ENCODE measurements at places on chromosomes 1 and 21.

DNA sequence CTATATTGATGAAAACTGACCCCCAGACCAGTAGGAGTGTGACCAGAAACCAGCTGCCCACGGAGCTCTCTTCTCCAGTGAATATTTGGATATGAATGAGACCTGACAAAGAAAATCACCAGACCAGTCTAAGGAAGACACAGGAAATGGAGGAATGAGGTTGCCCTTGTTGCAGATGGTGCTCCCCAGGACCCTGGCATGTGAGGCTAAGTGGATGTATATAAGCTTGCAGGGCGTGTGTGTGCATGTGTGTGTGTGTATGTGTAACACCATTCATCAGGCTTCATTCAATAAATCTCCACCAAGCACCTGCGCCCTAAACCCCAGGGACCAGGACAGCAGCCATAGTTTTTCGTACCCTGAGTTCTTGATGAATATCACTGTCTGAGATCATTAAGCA, 14.4 kb downstream of the PHLDA3 start:
- H3K4me3 ChIP-seq: no peak overlapping the region
- DNase-seq: no peak
- H3K4me1 ChIP-seq: peaks cover 34% of the 10 kb centered on the region

DNA sequence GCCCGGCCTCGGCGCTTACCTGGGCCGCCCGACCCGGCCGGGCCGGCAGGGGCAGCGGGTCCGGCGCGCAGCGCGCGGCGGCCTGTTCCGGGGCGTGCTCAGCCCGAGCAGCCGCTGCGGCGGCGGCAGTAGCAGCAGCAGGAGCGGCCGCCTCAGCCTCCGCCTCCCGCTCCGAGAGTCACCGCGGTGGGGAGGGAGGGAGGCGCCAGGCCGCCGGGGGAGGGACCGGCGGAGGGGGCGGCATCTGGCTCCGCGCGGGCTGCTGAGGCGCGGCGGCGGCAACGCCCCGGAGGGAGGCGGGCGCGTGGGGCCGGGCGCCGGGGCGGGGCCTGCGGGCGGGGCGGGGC, at the start of gene CTNNBIP1:
Gene CTNNBIP1 (minus strand): TSS at position 194 of the 347 bp plus-strand sequence. CDS start 38,205 bp downstream, outside the sequence.
- peak within 1 kb of the TSS; percentile 83 for H3K4me3 ChIP-seq
- peaks cover 9% of the 10 kb centered on the region for H3K4me1 ChIP-seq
- H3K36me3 ChIP-seq: no peaks in the 10 kb centered on the region
- H3K27me3 ChIP-seq: no peaks in the 10 kb centered on the region
- no peak for DNase-seq

GRCh38 chr1:68384872-68385411, 64.8 kb downstream of the RPE65 start:
- peak; percentile 81 for DNase-seq
- H3K4me1 ChIP-seq: no peaks in the 10 kb centered on the region
- H3K36me3 ChIP-seq: no peaks in the 10 kb centered on the region
- peak overlapping the region; percentile 28 for H3K4me3 ChIP-seq
- H3K27me3 ChIP-seq: no peaks in the 10 kb centered on the region
- peak overlapping the region; percentile 63 for H3K27ac ChIP-seq

- H3K27me3 ChIP-seq: peaks cover 72% of the 10 kb centered on the region
- no peaks in the 10 kb centered on the region for H3K36me3 ChIP-seq
- peaks cover 44% of the 10 kb centered on the region for H3K4me1 ChIP-seq
- no peak overlapping the region for H3K4me3 ChIP-seq
- DNase-seq: no peak
These were observed 9.3 kb upstream of the HES5 start for GRCh38 chr1:2539312-2539907.

GRCh38 chr1:36151845-36152203, 2.5 kb upstream of the TRAPPC3 start:
- peak overlapping the region; percentile 38 for H3K27ac ChIP-seq
- no peak overlapping the region for H3K4me3 ChIP-seq
- DNase-seq: no peak

DNA sequence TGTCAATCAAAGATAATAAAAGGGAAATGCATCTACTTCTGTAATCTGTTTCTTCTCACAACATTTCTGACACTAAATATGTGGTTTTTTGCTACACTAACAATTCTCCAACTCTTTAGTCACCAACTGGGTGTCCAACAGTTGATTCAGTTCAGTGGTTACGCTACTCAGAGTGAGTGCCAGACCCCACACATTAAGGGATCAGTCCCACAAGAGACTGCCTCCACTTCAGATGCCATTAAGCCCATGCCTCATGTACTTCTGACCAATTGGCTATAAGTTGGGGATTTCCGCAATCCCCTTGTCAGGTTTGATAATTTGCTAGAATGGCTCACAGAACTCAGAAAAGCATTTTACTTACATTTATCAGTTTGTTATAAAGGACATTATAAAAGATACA, 28.4 kb downstream of the RNF2 start:
- no peaks in the 10 kb centered on the region for H3K27me3 ChIP-seq
- peak overlapping the region; percentile 8 for H3K27ac ChIP-seq
- H3K4me1 ChIP-seq: peaks cover 1% of the 10 kb centered on the region
- H3K36me3 ChIP-seq: no peaks in the 10 kb centered on the region
- peak; percentile 33 for DNase-seq

DNA sequence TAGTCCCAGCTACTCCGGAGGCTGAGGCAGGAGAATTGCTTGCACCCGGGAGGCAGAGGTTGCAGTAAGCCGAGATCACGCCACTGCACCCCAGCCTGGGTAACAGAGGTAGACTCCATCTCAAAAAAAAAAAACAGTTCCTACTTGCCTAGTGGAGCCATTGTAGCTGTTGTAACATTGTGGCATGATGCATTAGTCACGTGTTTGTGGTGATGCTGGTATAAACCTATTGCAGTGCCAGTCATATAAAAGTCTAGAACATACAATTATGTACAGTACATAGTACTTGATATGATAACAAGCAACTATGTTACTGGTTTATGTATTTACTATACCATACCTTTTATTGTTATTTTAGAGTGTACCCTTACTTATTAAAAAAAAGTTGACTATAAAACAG, 16.2 kb downstream of the KYAT3 start:
- H3K36me3 ChIP-seq: peaks cover 17% of the 10 kb centered on the region
- H3K4me1 ChIP-seq: no peaks in the 10 kb centered on the region
- H3K27me3 ChIP-seq: no peaks in the 10 kb centered on the region

GRCh38 chr1:27835501-27835900, 4.9 kb downstream of the PPP1R8 start:
- no peak overlapping the region for H3K4me3 ChIP-seq
- no peak for DNase-seq
- H3K4me1 ChIP-seq: peaks cover 1% of the 10 kb centered on the region
- H3K27ac ChIP-seq: no peak overlapping the region
- peaks cover 58% of the 10 kb centered on the region for H3K36me3 ChIP-seq

DNA sequence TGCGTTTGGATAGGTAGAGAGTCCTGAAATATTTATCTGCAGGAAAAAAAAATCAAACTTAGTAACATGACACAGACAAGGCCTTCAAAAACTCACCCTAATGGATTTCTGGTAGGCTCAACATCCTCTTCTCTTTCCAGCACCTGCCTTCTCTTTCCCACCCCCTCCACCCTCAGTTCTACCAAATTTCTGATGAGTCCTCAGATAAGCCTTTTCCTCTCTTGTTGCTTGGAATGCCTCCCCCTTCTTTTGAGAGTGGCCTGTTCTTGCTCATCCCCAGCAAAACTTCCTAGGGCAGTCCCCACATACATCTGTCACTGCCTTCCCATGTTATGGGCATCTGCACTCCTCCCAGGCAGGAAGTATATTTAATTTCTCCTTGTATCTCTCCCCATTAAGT, 7.6 kb upstream of the LBR start:
- peaks cover 18% of the 10 kb centered on the region for H3K27me3 ChIP-seq
- H3K36me3 ChIP-seq: no peaks in the 10 kb centered on the region
- no peak overlapping the region for H3K27ac ChIP-seq
- no peak for DNase-seq
- no peaks in the 10 kb centered on the region for H3K4me1 ChIP-seq

DNA sequence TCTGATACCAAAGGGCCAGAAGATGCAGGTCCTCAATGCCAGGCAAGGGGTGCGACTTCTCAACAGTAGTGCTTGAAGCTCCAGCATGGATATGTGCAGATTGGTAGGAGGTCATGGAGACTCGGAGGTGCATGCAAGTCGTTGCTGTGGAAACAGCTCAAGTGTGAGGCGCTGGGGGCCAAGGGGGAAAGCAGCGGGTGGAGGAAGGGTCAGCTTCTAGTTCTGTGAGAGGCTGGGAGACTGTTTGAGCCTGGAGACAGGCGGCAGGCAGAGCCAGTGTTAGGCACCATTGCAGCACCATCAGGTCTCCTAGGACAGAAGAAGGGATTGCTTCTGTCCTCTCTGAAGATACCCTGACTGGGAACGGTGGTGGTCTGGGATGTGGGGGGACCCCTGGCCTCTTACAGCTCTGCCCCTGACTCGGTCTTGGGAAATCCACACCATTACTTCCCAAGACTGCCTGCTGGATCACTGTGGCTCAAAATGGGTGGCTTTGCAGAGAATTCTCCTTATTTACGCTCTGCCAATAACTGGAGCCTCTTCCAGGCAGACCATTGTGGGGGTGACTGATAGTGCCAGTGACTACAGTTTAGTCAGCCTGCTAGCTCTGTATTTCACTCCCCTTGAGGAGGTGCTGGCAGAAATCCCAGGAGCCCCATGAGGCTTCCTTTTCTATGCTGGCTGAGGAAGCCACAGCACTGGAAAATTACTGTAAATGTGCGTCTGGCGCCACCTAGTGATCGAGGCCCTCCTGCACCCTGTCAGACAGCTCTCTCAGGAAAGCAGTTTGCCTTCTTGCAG, 46.3 kb upstream of the VANGL1 start:
- peaks cover 6% of the 10 kb centered on the region for H3K4me1 ChIP-seq
- no peak overlapping the region for H3K4me3 ChIP-seq
- DNase-seq: peak; percentile 89

DNA sequence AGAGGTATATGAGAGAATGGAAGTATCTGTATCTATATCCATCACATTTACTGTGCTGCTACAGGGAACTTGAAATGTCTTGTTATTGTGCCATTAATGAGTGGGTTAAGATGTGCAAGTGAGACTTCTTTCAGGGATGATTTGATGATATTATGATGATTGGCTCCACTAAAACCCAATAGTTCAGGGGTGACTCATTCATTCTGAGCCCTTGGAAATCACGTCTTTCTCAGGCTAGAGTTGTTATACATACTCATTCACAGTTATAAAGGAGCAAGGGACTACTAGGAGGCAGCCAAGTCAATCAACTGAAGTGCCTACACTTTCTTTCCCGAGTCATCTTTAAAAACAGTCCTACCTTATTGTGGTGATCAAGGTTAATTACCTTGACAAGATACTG, 1109.8 kb upstream of the B3GALT2 start:
- no peak overlapping the region for H3K27ac ChIP-seq
- no peaks in the 10 kb centered on the region for H3K4me1 ChIP-seq
- no peaks in the 10 kb centered on the region for H3K27me3 ChIP-seq
- DNase-seq: no peak

DNA sequence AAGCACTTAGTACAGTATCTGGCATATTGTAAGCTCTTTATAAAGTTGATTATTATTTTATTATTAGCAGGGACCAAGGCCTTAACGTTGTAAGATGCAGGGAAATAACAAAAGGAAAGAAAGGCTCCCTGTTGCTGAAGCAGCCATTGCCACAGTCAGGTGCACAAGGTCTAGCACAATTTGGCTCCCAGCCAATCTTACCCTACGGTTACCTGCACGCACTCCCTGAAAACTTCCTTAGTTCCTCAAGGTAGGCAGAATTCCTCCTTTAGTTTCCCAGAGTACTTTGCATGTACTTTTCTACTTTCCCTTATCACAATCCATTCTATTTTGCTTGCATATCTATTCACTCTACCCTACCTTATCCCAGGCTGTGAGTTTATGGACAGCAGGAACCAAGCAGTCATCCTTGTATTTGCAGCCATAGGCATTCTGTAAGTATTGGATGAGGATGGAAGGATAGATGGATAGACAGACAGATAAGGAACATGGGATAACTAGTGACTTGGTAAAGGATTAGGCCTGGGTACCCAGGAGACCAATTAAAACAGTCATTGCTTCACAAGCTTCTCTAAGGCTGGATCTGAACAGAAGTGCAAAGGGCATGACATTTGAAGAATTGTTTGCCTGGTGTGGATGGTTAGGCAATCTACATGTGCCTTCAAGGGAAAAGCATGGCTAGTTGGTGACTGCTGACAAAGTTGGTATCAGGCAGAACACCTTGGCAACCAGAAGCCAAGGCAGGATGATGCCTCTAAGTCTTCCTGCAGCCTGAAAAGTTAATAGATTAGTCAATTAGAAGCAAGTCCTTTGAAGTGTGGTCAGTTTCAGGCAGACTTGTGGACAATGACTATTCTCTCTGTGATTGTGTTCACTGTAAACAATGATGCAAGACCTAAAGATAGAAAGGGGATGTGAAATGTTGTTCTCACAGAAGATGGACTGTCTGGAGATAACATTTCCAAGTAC, 20.8 kb upstream of the JAK1 start:
- H3K4me3 ChIP-seq: no peak overlapping the region
- no peaks in the 10 kb centered on the region for H3K27me3 ChIP-seq
- no peaks in the 10 kb centered on the region for H3K36me3 ChIP-seq
- H3K4me1 ChIP-seq: peaks cover 2% of the 10 kb centered on the region

DNA sequence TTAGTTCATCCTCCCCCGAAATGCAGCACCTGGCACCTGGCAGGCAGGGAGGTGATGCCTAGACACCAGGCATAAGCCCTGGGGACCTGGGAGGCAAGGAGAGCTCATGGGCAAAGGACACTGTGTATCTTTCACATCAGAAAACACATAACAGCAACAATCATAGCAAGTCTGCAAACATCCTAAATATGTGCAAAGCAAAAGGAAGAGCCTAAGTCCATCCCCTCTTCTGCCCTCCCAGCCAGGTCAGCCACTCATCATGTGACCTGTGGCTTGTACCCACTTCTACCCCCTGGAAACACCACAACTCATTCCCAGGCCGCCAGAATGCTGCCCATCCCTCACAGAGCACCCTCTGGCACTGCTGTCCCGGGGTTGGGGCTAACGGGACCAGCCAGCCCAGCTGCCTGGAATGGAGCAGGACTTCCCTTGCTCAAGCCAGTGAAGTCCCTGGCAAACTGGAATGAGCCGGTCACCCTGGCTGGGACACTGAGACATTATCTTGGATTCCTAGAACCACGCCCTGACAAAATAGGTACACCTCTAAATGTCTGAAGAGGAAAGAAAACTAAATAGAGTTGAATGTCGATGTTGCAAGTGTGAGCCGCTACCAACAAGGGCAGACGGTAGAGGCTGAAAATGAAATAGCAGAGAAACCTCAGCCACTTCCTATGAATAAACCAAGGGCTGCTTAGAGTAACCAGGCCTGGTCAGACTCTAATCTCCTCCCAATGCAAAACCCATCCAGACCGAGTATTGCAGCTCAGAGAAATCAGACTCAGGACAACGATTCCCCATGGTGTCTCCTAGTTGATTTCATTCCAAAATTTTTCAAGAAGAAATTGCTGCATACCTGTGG, 29.4 kb downstream of the TMPRSS2 start:
- H3K27me3 ChIP-seq: peaks cover 38% of the 10 kb centered on the region
- H3K4me1 ChIP-seq: peaks cover 8% of the 10 kb centered on the region
- H3K4me3 ChIP-seq: no peak overlapping the region
- no peak for DNase-seq
- no peaks in the 10 kb centered on the region for H3K36me3 ChIP-seq

- DNase-seq: no peak
- H3K27ac ChIP-seq: no peak overlapping the region
- H3K4me1 ChIP-seq: peaks cover 3% of the 10 kb centered on the region
- no peaks in the 10 kb centered on the region for H3K27me3 ChIP-seq
- H3K36me3 ChIP-seq: peaks cover 35% of the 10 kb centered on the region
These were observed 52.0 kb downstream of the TMCO4 start for GRCh38 chr1:19747761-19748160.

- H3K4me1 ChIP-seq: peaks cover 2% of the 10 kb centered on the region
- H3K36me3 ChIP-seq: no peaks in the 10 kb centered on the region
- peak; percentile 34 for DNase-seq
- H3K4me3 ChIP-seq: no peak overlapping the region
- H3K27me3 ChIP-seq: no peaks in the 10 kb centered on the region
These were observed 128.5 kb upstream of the HNRNPU start for GRCh38 chr1:244992833-244993232.

- H3K27ac ChIP-seq: no peak overlapping the region
- H3K36me3 ChIP-seq: no peaks in the 10 kb centered on the region
- H3K27me3 ChIP-seq: peaks cover 60% of the 10 kb centered on the region
- no peak overlapping the region for H3K4me3 ChIP-seq
These were observed 44.6 kb upstream of the ZBTB18 start for GRCh38 chr1:244006381-244006901.
